ENCODE measurements at places on chromosomes 1 and 21. TPM values are rescaled to one million over a fixed set of nuclear protein-coding genes. Genes with fewer than 3 reads are reported as not detected.

Gene FALEC
- 1.0 TPM for total RNA-seq

Gene SASS6
- total RNA-seq = 6.2 TPM

Gene CNR2
- total RNA-seq = not detected

Gene YY1AP1
- total RNA-seq = 58.7 TPM

Gene LRRC53
- not detected for total RNA-seq

Gene PCP4L1
- not detected for total RNA-seq

Gene IL24
- total RNA-seq = not detected

Gene ADAMTSL4
- 9.5 TPM for total RNA-seq

Gene ADCY10
- 0.10 TPM for total RNA-seq

Gene PCP4
- total RNA-seq = not detected

Gene TRIM58
- total RNA-seq = not detected

Gene KRTAP21-2
- not detected for total RNA-seq

Gene TFF3
- 8.9 TPM for total RNA-seq

Gene PTPN7
- 0.33 TPM for total RNA-seq

Gene C1orf141
- not detected for total RNA-seq

Gene LIN28A
- 0.64 TPM for total RNA-seq

Gene ZNF692
- total RNA-seq = 62.3 TPM

Gene AVPR1B
- not detected for total RNA-seq

Gene CLDN17
- total RNA-seq = not detected

Gene AGO1
- total RNA-seq = 40.1 TPM

Gene SGIP1
- 1.6 TPM for total RNA-seq

Gene ETV3L
- not detected for total RNA-seq

Gene TLR5
- total RNA-seq = 0.21 TPM

Gene REN
- total RNA-seq = not detected

Gene SLC44A3
- total RNA-seq = 1.3 TPM

Gene TEDDM1
- not detected for total RNA-seq

Gene LDLRAD2
- total RNA-seq = not detected

Gene WNT2B
- 1.6 TPM for total RNA-seq

Gene GPR37L1
- 0.44 TPM for total RNA-seq

Gene ELAPOR1
- total RNA-seq = 0.28 TPM

Gene PLA2G2F
- not detected for total RNA-seq

Gene KMO
- 1.8 TPM for total RNA-seq

Gene SPRR5
- not detected for total RNA-seq

Gene SPRR4
- not detected for total RNA-seq

Gene LPAR3
- total RNA-seq = 6.3 TPM

Gene ETNK2
- 6.7 TPM for total RNA-seq

Gene FCGR1A
- total RNA-seq = not detected

Gene IVL
- total RNA-seq = not detected

Gene HRNR
- not detected for total RNA-seq

Gene CELA3A
- total RNA-seq = 5.9 TPM

Gene TRAPPC10
- total RNA-seq = 34.5 TPM

Gene GBP4
- total RNA-seq = 3.3 TPM

Gene BACH1
- total RNA-seq = 20.0 TPM

Gene OR2M3
- not detected for total RNA-seq

Gene CD101
- not detected for total RNA-seq

Gene VSIG8
- not detected for total RNA-seq

Gene CACNA1S
- not detected for total RNA-seq

Gene MRPL20
- total RNA-seq = 196 TPM

Gene PEX10
- total RNA-seq = 49.8 TPM

Gene AK5
- 3.0 TPM for total RNA-seq

Gene NIPAL3
- total RNA-seq = 13.6 TPM

Gene STRIP1
- total RNA-seq = 26.1 TPM

Gene FCRL3
- total RNA-seq = not detected

Gene INSRR
- total RNA-seq = not detected

Measured in Panc1 (cell line).